ENCODE measurements at places on chromosomes 12 and 14.

- no peak for DNase-seq
Observed at GRCh38 chr12:76714415-76714814, 49.5 kb upstream of the ZDHHC17 start.

DNA sequence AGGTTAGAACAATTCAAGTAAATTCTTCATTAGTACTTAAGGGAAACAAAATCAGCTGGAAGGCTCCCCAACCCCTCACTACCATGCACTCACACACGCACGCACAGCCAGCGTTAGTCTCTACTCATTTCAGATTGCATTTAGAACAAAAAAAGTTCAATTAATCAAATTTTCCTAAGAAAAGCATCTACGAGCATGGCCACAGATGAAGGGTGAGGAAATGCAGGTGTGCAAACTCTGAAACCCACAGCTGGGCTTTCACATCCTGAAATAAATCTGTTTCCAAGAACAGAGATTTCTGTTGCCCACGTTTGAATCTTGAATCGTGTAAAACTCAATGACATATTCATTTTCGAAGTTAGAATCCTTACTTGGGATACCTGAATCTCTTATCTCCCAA is 62.6 kb downstream of the SEL1L start:
- no peak for DNase-seq

- no peak for DNase-seq
Observed at GRCh38 chr14:22380571-22381407, 208.2 kb downstream of the DAD1 start.

GRCh38 chr12:116337312-116337711 is 59.8 kb upstream of the MED13L start:
- DNase-seq, result no peak

- no peak for DNase-seq
Observed at GRCh38 chr12:82635263-82635662, 51.4 kb upstream of the TMTC2 start.

- DNase-seq, result no peak
Observed at GRCh38 chr14:50608302-50608851, 48.4 kb downstream of the ATL1 start.

- no peak for DNase-seq
Observed at GRCh38 chr14:46661728-46662127, 10.1 kb upstream of the RPL10L start.

DNA sequence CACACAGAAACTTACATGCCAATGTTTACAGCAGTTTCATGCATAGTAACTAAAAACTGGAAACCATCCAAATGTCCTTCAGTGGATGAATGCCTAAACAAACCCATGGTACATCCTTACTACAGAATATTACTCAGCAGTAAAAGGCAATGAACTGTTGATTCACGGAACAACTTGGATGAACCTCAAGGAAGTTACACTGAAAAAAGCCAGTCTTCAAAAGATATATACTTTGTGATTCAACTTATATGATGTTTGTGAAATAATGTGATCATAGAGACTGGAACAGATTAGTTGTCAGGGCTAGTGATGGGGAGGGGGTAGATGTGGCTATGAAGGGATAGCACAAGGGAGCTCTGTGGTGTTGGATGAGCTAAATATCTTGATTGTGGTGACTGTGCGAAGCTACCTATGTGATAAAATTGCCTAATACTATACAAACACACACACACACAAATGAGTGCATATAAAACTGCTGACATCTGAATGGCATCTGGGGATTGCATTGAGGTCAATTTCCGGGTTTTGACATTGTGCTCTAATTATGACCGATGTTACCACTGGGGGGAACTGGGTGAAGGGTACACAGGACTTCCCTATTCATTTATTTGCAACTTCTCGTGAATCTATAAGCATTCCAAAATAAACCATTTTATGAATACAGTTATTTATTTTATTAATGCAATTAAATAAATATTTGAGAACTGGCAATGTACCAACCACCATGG is 94.3 kb downstream of the RIN3 start:
- DNase-seq, result no peak

DNA sequence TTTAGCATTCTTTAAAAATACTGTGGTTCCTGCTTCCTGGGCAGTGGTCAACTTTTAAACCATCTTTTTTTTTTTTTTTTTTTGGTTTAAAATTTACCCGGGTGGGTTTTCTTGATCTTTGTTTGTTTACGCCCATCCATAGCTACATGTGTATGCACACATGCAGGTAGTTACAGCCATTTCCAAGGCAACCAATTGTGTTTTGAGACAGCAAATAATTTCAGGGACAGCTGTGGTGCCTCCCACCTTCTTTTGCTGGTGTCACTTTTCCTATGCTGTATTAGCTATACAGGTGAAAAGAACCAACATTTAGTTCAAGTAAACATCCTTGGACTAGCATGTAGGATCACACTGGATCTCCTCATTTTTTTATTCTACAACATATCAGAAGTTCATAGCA is 52.0 kb upstream of the PSMA6 start:
- no peak for DNase-seq

DNA sequence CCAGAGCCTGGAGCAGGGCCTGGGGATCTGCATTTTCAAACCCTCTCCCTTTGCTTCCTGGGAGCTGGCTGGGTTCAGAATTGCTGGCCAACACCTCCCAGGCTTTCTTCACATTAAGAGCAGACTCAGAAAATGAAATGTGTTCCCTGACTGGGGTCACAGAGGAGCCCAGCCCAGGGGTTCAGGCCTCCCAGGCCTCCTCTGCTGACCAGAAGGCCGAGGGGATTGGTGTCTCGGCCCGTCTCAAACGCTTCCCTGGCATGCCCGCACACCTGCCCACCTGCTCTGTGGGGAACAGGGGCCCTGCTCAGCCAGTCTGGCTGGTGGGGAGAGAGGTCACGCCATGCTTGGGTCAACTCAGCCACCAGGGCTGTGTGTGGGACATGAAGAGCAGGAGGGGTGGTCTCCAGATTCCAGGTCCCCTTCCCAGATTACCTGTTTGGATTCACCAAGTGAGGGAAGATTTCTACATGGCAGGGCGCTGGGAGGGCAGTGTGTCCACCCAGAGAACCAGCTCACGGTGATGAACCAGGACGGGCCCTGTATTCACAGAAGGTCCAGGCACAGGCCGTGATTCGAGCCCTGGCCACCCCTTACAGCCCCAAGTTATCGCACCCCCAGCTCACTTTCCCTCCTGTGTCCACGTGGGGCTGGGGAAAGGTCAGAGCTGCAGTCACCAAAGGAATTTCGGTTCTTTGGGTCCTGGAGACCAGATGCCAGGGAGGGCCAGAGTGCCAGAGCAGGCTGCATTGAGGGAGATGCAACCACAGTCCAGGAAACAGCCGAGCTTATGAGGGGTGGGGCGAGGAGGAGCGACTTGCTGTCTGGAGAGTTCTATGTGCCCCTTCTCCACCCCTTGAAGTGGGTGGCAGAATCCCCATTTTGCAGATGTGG is 55.2 kb upstream of the RIN3 start:
- DNase-seq, result no peak

DNA sequence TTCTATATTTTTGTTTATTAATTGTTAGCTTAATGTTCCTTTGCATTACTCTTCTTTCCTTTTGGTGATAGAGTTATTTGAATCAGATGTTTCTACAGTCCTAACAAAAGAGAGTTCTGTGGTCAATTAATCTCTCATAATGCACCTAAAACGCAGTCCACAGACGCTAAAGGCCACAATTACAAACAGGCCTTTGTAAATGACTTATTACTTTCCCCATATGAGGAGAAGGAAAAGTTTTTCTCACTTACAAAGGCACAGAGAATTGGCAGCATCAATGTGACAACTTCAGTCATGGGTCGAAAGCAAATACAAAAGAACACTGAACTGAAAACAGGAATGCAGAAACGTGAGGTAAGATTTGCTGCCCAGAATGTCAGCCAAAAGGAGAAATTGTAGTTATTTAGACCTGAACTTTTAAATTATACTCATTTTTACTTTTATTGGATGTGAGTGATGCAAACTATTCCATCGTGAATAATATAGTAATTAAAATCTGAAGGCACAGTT is 142.0 kb upstream of the SYT10 start:
- DNase-seq, result no peak

GRCh38 chr14:22926316-22926715 is 2.9 kb downstream of the PRMT5 start:
- no peak for DNase-seq

DNA sequence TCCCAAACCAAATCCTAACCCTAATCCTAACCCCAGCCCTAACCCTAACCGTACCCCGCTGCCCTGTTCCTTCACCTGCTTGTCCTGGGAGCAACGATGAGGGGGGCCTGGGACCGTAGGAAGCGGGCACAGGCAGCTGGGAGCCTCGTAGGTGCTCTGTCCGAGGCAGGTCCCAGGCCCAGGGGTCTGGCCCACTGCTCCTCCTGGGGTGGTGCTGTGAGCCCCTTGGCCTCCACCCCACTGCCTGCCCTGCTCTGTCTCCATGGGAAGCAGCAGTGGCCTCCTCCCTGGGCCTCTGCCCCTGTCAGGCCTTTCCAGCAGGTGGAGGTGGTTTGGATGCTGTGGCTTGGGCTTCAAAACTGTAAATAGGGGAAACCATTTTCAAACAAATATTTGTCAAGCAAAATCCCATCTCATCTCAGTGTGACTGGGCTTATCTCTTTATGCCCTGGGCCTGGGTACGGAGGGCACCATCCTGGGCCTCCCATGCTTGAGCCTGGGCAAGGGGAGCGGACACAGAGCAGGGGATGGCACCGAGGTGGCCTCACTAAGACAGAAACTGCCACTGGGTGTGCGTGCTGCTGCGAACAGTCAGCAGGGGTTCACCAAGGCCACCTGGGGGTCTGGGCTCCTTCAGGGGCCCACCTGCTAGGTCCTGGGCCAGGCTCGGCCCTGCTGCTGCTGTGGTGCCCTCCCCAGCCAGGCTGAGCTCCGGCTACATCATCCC is 3.7 kb upstream of the BEGAIN start:
- DNase-seq, result no peak

DNA sequence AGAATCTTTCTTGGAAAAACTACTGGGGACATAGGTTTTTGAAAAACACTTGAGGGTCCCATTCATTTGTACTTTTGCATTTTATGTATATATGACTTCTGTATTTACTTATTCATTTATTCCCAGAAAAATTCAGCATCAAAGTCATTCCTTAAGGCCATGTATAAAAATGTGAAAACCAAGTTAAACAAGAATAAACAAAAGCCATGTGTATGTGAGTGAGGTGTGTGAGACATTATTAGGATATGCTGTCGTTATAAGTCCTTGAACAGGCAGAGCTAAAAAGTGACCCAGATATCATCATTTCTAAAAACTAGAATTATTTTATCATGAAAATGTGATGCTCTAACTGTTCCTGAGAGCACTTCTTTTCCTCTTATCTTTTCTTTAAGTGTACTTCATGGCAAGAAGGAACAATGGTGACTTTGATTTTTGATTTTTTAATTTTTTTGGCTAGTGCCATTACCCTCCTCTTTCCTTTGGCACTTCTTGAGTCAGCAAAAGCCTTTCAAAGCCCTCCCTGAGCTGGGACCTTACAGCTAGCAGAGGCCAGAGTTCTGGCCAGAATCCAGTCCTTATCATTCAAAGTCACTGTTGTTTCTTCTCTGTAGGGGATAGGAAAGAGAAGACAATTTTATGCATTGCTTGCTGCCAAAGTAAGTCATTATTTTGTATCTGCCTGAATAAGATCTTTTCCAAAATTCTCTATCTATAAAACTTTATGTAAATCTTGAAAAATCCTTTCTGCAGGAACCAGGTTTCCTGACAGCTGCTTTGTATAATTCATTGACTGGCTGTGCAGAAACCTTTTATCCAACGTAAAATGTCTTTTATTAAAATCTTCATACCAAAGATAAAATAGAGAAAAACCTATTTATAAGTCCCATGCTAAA is 419.7 kb upstream of the PRICKLE1 start:
- DNase-seq, result no peak

GRCh38 chr14:63297372-63298063 is 21.2 kb downstream of the GPHB5 start:
- no peak for DNase-seq

GRCh38 chr12:100474617-100475016 is 951 bp downstream of the NR1H4 start:
- no peak for DNase-seq

DNA sequence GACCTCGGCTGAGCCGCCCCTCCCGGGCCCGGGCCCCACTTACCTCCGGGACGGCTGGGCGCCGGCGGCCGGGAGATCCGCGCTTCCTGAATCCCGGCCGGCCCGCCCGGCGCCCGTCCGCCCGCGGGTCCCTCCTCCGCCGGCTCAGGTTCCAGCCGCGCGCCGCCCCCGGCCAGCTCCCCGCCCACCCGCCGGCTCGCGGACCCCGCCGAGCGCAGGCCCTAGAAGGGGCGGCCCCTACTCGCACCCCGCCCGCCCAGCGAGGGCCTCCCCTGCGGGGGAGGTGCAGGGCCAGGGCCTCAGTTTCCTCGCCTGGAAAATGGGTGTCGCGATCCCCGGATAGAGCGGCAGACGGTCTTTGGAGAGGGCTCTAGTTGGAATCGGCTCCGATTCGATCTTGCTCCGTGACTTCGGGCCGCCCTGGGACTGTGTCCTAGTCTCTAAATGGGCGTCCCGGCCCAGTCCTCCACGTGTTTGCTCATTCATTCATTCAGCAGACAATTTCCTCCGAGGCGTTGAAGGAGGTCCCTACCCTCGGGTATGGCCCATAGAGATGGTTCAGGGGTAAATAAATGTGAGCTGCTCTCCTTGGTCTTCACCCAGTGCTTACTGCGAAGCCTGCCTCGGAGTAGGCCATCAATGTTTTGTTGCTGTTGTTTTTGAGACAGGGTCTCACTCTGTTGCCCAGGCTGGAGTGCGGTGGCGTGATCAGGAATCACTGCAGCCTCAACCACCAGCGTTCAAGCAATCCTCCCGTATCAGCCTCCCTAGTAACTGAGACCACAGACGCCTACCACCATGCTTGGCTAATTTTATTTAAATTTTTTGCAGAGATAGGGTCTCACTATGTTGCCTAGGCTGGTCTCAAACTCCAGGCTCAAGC is at the start of gene TRPV4:
Gene TRPV4, minus strand, starts transcription at position 92 of the 883 bp plus-strand sequence. CDS start 18,602 bp downstream, outside the sequence.
- no peak for DNase-seq

DNA sequence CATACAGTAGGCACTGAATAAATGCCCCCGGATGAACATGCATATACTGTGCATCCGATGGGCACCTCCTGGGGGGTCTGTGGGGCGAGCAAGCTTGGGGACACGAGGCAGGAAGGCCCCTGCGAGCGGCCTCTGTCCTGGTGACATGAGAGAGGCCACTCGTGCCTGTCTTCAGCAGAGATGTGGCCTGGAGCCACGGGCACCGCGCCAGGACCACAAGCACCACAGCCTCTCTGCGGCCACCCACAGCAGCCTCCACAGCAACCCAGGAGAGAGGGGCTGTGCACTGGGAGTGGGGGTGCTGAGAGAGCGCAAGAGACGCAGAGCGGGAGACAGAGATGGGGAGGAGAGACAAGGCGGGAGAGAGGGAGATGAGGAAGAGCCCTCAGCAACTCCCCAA is 118.5 kb downstream of the RFLNA start:
- DNase-seq, result no peak

DNA sequence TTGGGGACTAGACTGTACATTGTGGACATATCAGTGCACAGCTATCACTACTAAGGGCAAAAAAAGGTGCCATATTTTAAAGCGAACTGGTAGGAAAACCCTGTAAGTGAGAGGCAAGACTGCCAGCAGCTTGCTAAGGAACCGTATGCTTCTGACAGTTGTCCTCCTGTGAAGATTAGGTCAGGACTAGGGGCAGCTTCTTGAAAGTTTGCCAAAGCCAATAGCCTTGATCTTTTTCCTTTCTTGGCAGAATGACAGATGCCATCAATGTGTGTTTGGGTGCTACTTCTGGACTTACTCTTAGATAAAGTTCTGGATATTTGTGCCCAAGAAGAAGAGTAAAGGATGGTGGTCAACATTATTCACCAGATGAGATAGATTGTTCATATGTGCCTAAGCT is 7.4 kb downstream of the DAAM1 start:
- DNase-seq, result no peak

All from NCI-H510A treated with DMSO at 0.1 percent for 48 hours (cell line).